ENCODE measurements at places on chromosomes 16 and 17.
A peak's percentile ranks its signal among the peaks of the same experiment; 100 is the strongest.

DNA sequence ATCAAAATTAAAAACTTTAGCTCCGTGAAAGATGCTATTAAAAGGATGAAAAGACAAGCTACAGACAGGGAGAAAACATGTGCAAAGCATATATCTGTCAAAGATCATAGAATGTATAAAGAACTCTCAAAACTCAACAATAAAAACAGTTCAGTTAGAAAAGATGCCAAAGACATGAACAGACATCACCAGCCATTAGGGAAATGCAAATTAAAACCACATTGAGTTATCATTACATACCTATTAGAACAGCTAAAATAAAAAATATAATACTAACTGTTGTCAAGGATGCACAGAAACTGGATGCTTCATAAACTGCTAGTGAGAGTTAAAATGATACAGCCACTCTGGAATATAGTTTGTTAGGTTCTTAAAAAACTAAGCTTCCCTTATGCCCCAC, 58.8 kb downstream of the NFATC3 start:
- DNase-seq, result no peak

DNA sequence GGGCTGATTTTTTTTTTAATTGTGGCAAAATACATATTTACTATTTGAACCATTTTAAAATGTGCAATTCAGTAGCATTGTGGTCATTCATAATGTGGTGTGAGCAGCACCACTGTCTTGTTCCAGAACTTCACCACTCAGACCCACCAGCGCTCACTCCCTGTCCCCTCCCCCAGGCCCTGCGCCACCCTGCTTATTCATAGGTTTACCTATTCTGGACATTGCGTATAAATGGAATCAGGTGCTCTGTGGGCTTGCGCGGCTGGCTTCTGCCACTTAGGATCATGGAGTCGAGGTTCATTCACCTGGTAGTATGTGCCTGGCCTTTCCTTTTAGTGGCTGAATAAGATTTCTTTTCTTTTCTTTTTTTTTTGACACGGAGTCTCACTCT, 59.4 kb downstream of the NT5M start:
- DNase-seq, result no peak

DNA sequence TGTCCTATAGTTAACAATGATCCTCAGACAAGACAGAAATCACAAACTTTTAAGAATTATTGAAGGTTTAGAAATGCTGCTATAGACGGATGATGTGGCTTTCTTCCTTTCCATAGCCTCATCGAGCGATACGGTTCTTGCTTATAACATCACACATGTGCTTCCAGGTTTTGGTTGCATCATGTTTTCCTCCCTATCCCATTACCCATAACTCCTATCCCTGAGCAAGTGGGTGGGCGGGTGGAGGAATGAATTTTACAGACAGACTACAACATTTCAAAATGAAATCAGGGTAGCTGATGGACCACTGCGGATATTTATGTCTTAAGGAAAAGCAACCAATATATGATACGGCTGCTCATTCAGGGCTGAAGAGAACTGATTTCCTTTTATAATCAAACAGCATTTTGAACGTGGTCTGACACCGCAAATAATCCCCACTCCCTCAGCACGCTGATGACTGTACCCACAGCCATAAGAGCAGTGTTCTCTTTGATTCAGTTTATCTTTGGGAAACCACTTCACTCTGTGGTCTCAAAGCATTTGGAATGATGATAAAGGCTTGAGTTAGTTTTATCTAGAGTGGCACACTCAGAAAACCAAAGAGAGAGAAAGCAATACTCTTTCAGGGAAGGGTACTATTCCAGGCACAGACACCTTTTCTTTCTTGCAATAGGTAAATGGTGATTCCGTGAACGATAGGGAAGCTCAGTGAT, 4.6 kb upstream of the AKTIP start:
- DNase-seq, result no peak

- peak; percentile 22 for DNase-seq
Observed at GRCh38 chr17:7307686-7308624, 527 bp downstream of the EIF5A start.
